ENCODE measurements at places on chromosomes 12 and 14. TPM values are rescaled to one million over a fixed set of nuclear protein-coding genes. Genes with fewer than 3 reads are reported as not detected.

TSHR gene
- 1.6 TPM for total RNA-seq

RBP5 gene
- total RNA-seq, result 0.46 TPM

DNA sequence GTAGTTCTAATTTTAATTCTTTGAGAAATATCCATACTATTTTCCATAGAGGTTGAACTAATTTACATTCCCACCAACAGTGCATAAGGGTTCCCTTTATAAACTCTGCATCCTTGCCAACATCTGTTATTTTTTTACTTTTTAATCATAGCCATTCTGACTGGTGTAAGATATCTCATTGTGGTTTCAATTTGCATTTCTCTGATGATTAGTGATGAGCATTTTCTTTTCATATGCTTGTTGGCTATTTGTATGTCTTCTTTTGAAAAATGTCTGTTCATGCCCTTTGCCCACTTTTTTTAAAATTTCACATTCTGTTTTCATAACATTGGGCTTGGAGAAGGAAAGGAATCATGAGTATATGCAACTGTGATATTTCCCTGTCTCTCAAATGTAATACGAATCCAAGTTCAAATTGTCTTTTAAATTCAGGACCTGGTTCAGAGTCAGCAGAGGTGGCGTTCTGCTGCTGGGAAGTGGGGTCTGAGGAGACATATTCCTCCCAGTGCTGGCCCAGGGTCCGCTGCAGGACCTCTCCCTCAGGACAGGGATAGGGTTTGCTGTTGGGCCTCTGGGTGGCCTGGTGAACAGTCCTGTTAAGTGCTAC lies 81.2 kb upstream of the ETV6 start:
- H3K4me3 ChIP-seq, result no peak overlapping the region
- H3K4me1 ChIP-seq, result no peaks in the 10 kb centered on the region
- no peaks in the 10 kb centered on the region for H3K27me3 ChIP-seq
- no peak for DNase-seq

GRCh38 chr12:103841690-103842584 lies 903 bp upstream of the NT5DC3 start:
- peak; percentile 1 for DNase-seq
- no peaks in the 10 kb centered on the region for H3K36me3 ChIP-seq
- no peaks in the 10 kb centered on the region for H3K27me3 ChIP-seq
- H3K4me3 ChIP-seq, result peak overlapping the region; percentile 46

GRCh38 chr12:92554158-92555073 lies 148.4 kb upstream of the PLEKHG7 start:
- H3K4me3 ChIP-seq, result no peak overlapping the region
- H3K27me3 ChIP-seq, result no peaks in the 10 kb centered on the region
- H3K27ac ChIP-seq, result no peak overlapping the region
- peaks cover 16% of the 10 kb centered on the region for H3K4me1 ChIP-seq

GRCh38 chr14:94048691-94049624 lies 22.8 kb downstream of the OTUB2 start:
- H3K4me3 ChIP-seq, result no peak overlapping the region
- no peaks in the 10 kb centered on the region for H3K27me3 ChIP-seq
- H3K27ac ChIP-seq, result no peak overlapping the region
- no peak for DNase-seq
- peaks cover 26% of the 10 kb centered on the region for H3K36me3 ChIP-seq

- no peak overlapping the region for H3K4me3 ChIP-seq
- no peaks in the 10 kb centered on the region for H3K4me1 ChIP-seq
- no peaks in the 10 kb centered on the region for H3K36me3 ChIP-seq
Measured at GRCh38 chr12:51942056-51942455, 9.4 kb upstream of the ACVR1B start.

DNA sequence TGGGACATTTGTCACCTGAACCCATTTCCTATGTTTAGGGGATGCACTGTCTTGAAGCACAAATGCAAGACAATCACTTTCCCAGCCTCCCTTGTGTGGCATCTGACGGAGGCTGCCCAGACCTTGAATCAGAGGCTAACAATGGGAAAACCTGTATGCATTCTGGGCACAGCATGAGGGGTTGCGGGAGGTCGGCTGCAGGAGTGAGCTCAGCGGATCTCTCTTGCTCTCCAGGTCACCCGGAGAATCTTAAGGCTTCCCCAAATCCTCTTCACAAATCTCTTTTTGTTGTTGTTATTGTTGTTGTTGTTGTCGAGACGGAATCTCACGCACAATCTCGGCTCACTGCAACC lies 15.3 kb downstream of the NFKBIA start:
- H3K4me3 ChIP-seq, result no peak overlapping the region
- no peaks in the 10 kb centered on the region for H3K36me3 ChIP-seq
- H3K27ac ChIP-seq, result no peak overlapping the region
- H3K4me1 ChIP-seq, result peaks cover 4% of the 10 kb centered on the region
- DNase-seq, result no peak
